ENCODE measurements at places on chromosomes 7 and 10. TPM values are rescaled to one million over a fixed set of nuclear protein-coding genes. Genes with fewer than 3 reads are reported as not detected.

GRCh38 chr7:90728568-90728967 is 132.4 kb downstream of the CDK14 start:
- no peak overlapping the region for H3K27ac ChIP-seq
- H3K4me1 ChIP-seq: peaks cover 13% of the 10 kb centered on the region
- H3K36me3 ChIP-seq: no peaks in the 10 kb centered on the region
- no peak for DNase-seq

DNA sequence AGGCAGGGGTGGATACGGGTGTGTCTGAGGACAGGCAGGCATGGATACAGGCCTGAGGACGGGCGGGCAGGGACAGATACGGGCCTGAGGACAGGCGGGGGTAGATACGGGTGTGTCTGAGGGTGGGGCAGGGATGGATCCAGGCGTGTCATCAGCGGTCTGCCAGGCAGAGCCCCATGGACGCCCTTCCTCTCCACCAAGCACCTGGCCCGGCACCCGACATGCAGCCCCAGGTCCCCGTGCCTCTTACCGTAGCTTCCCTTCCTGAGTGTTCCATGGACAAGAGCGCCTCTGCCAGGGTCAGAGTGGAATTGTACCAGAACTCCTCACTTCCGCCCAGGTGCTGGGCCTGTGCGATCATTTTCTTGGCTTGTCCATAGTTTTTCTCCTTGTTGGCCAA is 74.6 kb upstream of the NKX6-2 start:
- H3K27ac ChIP-seq: no peak overlapping the region
- H3K4me3 ChIP-seq: no peak overlapping the region
- no peaks in the 10 kb centered on the region for H3K4me1 ChIP-seq
- H3K36me3 ChIP-seq: no peaks in the 10 kb centered on the region
- no peaks in the 10 kb centered on the region for H3K27me3 ChIP-seq

GRCh38 chr10:58352956-58353610 is 18.3 kb downstream of the UBE2D1 start:
- H3K27ac ChIP-seq: no peak overlapping the region
- H3K4me1 ChIP-seq: peaks cover 18% of the 10 kb centered on the region
- no peak overlapping the region for H3K4me3 ChIP-seq
- no peak for DNase-seq

CYTH3 gene
- 47.8 TPM for total RNA-seq
